ENCODE measurements at places on chromosomes 1 and 21.
A peak's percentile ranks its signal among the peaks of the same experiment; 100 is the strongest.

- DNase-seq, result peak; percentile 42
These were observed 43.5 kb downstream of the LGR6 start for GRCh38 chr1:202237052-202237451.

GRCh38 chr21:14523234-14523633, 22.9 kb downstream of the SAMSN1 start:
- peak; percentile 64 for DNase-seq

DNA sequence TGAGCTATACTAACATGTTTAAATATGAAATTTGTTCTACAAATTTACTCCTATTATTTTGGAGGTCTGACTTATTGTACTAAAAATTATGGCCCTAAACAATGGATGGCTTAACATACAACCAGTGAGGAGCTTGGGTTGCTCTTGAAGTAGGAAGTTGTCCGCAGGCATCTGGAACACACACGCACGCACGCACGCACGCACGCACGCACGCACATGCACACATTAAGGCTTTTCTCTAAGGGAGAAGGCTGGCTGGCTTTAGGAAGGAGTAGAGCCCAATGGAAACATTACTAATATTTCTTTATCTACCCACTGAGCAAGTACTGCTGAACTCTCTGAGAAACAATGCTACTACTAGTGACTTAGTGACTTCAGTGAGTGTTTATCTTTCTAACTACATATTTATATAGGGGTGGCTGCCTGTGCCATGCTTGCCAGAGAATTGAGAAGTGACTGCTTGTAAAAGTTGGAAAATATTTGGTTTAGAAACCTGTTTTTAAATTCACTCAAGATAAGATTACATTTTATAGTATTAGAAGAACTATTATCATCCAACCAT, 16.2 kb upstream of the ARHGAP29 start:
- DNase-seq, result no peak

DNA sequence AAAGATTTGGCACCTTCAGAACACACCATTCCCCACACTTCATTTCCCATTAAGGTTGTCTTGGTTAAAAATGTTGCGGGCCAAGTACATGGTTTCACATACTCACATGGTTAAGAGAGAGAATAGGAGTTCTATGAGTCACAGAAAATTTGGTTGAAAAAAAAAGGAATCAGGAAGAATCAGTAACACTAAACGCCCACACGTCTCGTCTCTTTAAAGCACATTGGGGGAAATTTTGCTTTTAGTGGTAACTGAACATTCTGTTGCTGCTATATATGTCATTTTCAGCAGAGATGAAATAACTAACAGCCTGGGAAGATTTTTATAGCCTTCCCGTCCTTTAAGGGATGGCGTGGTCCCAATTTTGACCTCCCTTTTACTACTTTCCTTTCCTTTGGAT, 132.9 kb upstream of the ERG start:
- DNase-seq, result no peak

- DNase-seq, result no peak
These were observed 1095.0 kb upstream of the B3GALT2 start for GRCh38 chr1:194281376-194281775.

GRCh38 chr21:25862596-25862995, 127.8 kb downstream of the GABPA start:
- no peak for DNase-seq

DNA sequence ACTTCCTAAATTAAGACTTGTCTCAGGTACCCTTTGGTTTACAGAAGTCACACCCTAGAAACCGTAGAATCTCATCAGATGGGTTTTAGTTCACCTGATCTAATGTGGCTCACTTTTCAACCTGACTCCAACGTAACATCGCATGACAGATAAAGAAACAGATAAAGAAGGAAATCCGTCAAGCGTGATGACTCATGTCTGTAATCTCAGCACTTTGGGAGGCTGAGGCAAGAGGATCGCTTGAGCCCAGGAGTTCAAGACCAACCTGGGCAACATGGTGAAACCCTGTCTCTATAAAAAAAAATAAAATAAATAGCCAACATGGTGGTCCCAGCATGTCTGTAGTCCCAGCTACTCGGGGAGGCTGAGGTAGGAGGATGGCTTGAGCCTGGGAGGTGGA, 97.3 kb downstream of the SPSB1 start:
- no peak for DNase-seq

DNA sequence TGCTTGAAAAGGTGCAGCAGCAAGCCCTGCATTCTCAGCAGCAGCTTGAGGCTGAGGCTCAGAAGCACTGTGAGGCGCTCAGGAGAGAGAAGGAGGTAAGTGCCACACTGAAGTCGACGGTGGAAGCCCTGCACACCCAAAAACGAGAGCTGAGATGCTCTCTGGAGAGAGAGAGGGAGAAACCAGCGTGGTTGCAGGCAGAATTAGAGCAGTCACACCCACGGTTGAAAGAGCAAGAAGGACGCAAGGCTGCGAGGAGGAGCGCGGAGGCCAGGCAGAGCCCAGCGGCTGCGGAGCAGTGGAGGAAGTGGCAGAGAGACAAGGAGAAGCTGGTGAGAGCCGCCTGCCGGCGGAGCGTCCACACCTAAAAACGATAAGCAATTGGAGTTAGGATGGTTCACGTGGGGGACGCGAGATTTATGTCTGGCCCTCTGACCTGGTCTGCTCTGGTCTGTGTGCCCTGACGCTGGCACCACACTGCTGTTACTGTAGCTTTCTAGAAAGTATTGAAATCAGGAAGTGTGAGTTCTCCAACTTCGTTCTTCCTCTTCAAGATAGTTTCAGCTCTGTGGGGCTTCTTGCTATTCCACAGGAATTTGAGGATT, 26.7 kb upstream of the DIP2A start:
- DNase-seq, result no peak

DNA sequence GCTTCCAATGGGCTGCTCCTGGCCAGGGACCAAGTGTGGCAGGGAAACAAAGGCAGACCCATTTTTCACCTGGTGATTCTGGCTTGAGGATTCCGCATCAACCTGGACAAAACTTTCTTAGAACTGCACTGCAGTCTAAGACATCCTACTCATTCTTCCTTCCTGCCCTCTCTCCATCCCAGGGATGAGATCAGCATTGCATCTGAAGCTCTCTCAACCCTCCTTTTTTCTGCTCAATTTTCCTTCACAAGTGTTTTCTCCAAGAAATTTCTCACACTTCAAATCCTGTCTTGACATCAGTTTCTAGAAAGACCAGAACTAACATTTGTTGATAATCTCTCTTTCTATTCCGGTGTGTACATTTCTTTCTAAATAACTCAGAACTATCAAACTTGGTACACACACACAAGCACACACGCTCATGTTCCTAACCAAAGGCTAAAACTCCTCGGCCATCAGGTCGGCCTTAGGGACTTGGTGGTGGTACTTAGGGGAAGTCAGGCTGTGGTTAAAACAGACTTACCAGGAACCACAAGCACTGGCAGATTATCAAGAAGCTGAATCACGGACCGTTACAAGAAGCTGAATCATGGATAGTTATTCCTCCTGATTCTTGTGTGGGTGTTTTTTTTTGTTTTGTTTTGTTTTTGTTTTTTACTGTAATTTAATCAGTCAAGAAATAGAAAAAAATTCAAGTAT, 21.0 kb upstream of the CXADR start:
- no peak for DNase-seq

DNA sequence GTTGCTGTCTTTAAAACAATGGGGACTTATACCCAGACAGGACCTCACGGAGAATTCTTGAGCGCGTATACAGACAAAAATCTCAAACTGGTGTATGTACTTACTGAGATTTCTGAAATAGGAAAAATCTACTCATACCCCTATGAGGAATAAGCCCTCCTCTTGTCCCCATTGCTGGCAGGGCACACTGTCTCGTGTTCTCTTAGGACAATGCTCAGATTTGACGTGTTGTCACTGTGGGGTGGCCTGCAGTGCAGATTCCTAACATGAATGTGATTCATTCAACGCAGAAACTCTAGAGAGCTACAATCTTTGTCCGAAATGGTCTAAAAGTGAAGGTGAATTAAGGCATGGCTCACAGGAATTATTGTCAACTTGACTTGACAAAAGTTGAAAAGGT, 31.1 kb upstream of the PDE9A start:
- DNase-seq, result no peak

DNA sequence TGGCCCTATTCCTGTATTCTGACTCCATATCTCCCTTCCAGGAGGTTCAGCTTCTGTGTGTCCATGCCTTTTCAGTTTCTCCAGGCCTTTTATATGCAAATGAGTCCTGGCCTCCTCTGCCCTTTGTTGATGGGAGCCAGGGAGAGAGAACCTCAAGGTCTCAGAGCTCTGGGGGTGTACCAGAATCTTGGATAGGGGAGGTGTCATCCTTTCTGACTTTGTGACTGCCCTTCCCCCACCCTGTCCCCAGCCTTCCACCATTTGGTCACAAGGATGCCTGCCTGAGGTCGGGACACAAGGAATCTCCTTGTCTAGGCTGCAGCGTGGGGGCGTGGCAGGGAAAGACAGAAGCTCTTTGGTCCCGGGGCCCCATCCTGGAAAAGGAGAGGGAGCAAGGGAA, 18.6 kb downstream of the LURAP1 start:
- no peak for DNase-seq

Data from activated T-cell treated with anti-CD3 and anti-CD28 coated beads, Interleukin-2, amount 50 U/mL, for 24 hours (primary cell).